ENCODE measurements at places on chromosomes 4 and X.

GRCh38 chr4:168059251-168059650, 33.1 kb upstream of the ANXA10 start:
- peak; percentile 77 for DNase-seq

DNA sequence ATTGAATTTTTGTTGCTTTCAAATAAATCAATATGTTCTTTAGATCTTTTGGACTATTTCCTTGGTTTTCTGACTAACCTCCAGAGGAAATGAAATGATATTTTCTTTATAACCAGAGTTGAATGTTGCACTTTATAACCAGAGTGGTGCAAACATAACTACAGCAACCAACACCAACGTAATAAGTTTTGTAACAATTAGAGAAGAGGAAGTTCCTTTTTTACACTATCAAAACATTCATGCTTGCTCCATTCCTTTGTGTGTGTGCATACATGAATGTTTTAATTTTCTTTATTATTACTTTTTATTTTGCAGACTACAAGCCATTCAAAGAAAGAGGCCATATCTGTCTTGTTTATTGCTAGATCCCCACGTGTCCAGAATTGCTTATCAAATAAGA, 193.0 kb upstream of the PPP3CA start:
- no peak for DNase-seq

GRCh38 chr4:139940600-139940999, 213.4 kb downstream of the MAML3 start:
- peak; percentile 15 for DNase-seq

DNA sequence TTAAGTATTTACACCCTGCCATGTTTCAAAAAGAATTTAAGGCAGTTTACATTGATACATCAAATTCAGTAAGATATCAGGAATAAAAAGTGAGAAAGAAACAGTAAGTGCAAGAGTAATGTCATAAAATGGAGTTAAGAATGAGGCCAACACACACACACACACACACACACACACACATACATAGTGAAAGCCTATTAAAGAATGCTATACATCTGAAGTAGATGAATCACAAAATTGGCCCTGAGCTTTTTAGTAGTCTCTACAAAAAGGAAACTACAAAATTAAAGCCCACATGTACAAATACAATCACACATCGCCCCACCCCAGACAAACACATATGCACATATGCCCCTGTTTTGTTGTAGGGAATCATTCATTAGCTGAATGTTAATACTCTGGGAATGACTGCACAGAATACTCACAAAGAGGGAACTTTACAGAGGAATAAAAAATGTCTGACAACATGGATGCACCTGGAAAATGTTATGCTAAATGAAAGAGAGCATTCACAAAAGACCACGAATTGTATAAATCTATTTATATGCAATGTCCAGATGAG, 428.8 kb downstream of the IL15 start:
- DNase-seq, result no peak

DNA sequence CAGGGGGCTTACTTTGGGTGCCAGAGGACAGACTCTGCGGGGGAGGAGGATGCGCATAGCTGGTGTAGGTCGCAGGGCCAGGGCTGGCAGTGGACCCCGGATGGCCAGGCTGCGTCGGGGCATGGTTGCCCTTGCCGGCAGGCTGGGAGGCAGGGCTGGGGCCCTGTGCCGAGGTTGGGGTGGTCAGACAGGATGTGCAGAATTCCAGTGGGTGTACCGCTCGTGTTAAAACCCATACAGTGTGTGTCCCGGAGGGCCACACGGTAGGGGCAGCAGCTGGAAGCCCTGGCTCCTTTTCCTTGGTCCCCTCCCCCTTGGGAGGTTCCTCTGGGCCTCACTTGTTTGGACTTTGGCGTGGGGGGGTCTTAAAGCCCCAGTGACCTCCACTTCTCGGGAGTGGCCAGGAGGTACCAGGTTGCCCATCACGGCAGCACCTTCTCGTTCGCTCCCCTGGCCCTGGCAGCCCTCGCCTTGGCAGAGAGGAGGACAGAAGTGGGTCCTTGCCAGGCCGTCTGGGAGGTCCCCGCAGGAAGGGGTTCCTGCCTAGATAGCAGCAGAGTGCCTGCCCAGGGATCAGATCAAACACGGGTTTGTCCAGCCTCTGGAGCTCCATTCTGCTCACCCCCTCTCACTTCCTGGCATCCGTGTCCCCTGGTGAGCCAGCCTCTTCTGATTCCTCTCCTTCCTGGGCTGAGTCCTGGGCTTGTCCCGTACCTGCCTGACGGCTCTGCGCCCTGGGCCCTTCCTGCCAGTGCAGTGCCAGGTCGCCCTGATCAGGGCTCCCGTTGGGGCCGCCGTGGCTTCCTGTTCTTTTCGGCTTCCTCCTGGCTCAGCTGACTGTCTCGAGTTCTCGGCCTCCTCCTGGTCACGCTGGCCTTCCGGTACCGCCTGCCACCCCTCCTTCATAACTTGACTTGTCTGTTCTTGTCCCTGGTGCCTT, 56.7 kb upstream of the HGFAC start:
- no peak for DNase-seq

GRCh38 chr4:53421791-53422190, 44.4 kb downstream of the FIP1L1 start:
- DNase-seq, result no peak

DNA sequence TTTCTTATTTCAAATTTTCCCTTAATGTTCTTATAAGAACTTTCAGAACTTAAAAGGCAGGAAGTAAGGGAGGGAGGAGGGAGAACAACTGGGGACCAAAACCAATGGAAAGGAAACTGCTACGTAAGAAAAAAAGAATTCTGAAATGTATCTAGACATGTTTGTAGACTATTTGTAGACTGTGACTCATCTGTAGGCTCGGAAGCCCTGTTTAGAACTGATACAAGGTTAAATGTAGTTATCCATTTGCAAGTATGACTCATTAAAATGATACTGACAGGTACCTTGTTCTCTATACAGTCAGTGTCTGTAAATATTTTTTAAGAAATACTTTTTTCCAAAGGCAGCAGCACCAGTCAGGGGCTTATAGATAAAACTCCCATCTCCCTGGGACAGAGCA, 202.0 kb downstream of the DHX15 start:
- DNase-seq, result no peak

DNA sequence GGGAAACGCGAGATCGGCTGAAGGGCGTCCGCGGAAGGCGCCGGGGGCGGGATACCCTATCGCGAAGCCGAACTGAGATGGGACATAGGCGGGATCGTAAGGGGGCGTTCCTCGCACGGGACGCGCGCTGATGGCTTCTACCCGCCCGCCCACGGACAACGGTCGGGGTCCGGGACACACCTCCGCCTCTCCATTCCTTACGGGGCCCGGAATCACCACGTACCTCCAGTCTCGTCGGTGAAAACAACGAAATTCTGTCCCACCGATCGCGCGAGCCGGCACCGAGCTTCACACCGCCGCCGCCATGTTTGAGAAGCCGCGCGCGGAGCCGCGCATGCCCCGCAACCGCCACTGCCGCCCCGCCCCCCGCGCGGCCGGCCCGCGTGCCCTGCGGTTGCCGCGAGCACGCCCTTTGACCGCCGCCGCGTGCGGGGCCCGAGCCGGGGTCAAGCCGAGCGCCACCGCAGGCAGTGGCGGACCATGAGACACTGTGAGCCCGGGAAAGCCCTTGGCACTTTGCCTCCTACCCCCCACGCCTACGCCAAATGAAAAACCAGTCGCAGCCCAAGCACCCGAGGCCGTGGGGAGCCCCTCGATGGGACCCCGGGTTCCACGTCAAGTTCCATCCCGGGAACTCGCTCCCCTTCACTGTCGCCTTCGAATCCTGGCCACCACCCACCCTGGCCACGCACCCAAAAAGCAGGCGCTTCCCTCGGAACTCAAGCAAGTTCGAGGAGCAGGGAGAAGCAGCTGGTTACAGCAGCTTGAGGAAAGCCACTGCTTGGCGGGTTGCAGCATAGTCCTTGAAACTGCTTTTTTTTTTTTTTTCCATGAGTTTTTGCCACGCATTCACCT, at the start of gene SCML2:
Gene SCML2, minus strand, starts transcription at position 320 of the 855 bp plus-strand sequence. CDS start 20,617 bp downstream, outside the sequence.
- DNase-seq, result peak; percentile 22

GRCh38 chr4:13285336-13285735, 198.8 kb downstream of the RAB28 start:
- DNase-seq, result peak; percentile 40

GRCh38 chr4:121784975-121785374, 16.1 kb upstream of the EXOSC9 start:
- DNase-seq, result peak; percentile 99

DNA sequence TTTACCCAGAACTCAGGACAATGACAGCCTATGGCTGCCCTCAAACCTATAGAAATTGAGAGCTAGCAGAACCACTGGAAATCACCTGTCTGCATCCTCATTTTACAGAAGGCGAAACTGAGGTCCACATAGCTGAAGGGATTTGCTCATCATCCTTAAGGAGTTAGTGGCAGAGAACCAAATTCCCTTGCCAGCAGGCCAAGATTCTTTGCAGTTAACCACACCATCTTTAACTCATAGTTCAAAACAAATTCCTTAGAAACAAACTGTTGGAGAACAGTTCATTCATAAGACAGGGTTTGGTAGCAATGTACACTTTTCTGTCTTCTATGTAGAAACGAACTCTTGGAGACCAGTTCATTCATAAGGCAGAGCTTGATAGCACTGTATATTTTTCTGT, 37.9 kb upstream of the RAP2C start:
- no peak for DNase-seq

- DNase-seq, result peak; percentile 38
Measured at GRCh38 chr4:36244257-36245082, at the start of gene ARAP2. TSS of gene ARAP2 (minus strand) at chr4:36244514. CDS start at chr4:36229486, 15,028 bp downstream.

- peak; percentile 5 for DNase-seq
Measured at GRCh38 chrX:132071254-132071653, 48.2 kb downstream of the STK26 start.

DNA sequence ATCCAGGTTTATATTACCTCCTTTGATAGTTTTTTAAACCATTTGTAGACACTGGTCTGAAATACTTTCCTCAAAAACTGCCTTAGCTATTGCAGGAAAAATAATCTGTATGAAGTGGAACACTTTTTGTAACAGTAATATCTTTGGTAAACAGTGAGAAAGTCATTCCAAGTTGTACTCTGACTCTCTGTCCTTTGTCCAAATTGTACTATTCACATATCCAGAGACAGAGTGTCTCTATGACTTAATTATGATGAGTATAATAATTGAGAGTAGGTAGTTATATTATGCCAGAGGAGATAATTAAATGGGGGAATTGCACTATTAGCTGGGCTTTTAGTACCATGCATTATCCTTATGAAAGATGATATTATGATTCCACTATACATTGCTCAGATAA, 112.6 kb upstream of the LCORL start:
- no peak for DNase-seq

GRCh38 chr4:157992038-157992705, 180.7 kb downstream of the GASK1B start:
- DNase-seq, result peak; percentile 69

- no peak for DNase-seq
Measured at GRCh38 chr4:124230268-124230667, 482.3 kb downstream of the ANKRD50 start.

DNA sequence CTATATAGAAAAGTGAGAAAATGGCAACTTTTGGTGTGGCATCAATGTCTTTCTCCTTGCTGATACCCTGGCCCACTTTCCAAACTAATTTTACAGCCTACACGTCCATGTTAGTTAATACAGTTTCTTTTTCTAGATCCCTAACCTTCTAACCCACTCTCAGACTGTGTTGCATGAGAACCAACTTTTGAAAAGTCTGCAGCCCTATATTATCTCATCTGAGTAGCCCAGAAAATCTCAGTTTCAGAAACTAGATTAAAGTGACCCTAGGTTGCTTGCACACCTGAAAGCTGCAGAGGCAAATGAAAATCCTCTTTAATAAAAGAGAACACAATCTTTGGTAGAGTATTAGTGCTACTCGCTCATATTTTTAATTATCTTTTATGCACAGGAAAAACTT, 371.6 kb upstream of the EMCN start:
- DNase-seq, result no peak

DNA sequence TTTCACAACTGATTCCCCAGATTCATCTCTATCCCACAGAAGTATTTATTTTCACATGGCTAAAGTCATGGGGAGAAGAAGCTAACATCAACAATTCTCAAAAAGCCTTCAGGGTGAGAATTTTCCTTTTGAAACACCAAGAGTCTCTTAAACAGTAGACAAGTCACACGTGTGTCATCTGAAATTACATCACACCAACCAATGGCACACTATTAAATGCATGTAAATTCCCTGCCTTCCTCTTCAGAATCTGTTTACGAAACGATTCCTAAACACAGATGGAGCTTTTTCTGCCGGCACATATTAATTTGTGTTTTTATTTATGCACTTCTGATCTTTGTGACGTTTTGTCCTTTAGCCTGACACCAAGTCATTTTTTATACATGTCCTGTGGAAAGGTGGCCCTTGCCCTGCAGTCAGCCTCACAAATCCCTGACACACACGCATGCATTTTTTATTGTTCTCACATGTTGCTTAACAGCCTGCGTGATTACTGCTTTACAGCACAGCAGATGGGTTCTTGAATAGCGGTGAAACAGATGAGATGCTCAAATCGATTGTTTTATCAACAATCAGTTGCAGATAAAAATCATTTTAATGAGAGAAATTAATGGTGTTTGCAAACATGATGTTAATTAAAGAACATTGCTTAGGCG, 735.9 kb upstream of the TENM3 start:
- no peak for DNase-seq

- DNase-seq, result peak; percentile 81
Measured at GRCh38 chr4:102760645-102761295, at the start of gene MANBA. TSS of gene MANBA (minus strand) at chr4:102760968. CDS start at chr4:102760894, 74 bp downstream.

- no peak for DNase-seq
Measured at GRCh38 chrX:1027680-1028079, 184.8 kb downstream of the CRLF2 start.

DNA sequence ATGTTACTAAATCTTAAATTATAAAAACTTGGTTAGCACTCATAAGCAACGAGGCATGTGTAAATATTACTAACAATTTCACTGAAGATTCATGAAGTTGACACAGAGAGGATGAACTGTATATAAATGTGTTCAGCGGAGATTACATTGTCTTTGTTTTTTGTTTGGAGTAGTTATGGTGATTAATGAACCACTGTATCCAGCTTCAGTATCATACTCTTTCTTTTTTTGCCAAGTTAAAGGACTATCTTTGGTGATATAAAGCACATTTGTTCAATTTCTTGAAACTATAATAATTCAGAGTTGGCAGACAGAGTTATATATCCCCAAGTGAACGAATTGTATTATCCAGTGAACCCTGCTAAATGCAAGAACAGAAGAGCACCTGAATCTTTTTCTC, 497.6 kb downstream of the CCSER1 start:
- no peak for DNase-seq

DNA sequence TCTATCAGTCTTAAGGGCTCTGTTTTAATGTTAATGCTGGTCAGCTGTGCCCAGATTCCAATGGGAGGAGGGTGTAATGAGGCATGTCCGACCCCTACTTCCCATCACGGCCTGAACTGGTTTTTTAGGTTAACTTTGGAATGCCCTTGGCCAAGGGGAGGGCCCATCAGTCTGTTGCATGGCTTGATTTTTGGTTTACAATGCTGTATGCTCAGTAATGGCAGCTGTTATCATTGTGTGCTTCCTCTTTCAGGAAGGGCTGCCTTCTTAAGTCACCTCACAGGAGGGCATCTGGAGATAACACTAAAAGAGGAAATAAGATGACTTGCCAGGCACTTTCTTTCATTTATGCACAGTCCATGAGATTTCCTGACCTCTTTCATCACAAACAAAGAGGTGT, 36.3 kb downstream of the ATXN3L start:
- no peak for DNase-seq

GRCh38 chr4:6123541-6123940, 76.8 kb downstream of the JAKMIP1 start:
- no peak for DNase-seq

Data from iris pigment epithelial cell (primary cell).